ENCODE measurements at places on chromosomes 16 and 17.
A peak's percentile ranks its signal among the peaks of the same experiment; 100 is the strongest.

DNA sequence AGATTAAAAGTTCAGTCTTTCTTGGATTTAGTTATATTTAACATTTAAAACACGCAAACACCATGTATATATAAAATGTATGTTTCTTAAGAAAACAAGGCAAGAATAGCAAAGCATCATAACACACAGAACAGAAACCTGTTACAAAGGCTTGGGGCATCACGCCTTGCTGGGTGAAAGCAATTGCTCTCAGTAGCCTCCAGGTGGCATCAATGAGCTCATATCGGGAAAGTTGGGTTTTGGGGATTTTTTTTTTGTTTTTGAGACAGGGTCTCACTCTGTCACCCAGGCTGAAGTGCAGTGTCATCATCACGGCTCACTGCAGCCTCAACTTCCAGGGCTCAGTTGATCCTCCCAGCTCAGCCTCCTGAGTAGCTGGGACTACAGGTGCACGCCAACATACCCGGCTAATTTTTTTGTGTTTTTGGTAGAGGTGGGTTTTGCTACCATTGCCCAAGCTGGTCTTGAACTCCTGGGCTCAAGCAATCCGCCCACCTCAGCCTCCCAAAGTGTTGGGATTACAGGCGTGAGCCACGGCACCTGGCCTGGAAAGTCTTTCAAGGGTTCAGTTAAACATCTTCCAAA is 56.9 kb downstream of the CYB5D2 start:
- no peak for DNase-seq

DNA sequence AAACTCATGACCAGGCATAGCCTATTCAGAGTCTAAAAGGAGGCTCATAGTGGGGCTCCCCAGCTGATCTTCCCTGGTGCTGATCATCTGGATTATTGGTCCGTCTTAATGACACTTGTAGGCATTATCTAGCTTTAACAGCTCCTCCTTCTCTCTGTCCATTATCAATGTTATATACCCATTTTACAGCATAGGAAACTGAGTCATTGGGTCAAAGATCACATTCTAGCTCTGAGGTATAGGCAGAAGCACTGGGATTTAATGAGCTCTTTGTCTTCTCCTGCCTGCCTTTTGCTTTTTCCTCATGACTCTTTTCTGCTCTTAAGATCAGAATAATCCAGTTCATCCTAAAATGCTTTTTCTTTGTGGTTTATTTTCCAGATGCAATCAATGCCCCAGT is 756 bp downstream of the CCL2 start:
- DNase-seq: no peak

GRCh38 chr16:68403704-68404103 is 44.6 kb downstream of the SMPD3 start:
- DNase-seq: no peak

DNA sequence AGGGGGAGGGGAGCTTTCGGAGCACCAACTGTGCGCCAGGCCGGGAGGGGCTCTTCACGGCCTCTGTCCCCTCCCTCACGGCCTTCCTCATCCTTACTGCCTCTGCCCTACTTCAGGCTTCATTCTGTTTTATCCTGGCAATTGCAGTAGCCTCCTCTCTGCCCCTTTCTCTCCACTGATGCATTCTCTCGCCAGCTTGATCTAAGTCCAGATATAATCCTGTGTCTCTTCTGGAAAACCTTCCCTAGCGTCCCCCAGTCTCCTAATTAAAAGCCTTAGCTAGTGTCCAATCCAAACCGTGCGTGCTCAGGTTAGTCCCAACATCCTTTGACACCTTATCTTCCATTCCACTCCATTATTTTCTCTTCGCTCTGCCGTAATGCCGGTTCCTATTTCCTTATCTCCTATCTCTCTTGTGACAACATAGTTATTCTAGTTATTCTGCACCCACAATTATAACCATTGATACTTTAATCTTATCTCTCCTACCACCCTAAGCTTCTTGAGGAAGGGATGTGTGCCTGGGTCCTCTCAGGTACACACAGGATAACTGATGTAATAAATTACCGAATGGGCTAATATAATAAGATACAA is 869 bp downstream of the ZNF48 start:
- no peak for DNase-seq

GRCh38 chr16:31532120-31532519 is 4.4 kb downstream of the AHSP start:
- DNase-seq: no peak

GRCh38 chr16:17350207-17350606 is 120.6 kb downstream of the XYLT1 start:
- no peak for DNase-seq

DNA sequence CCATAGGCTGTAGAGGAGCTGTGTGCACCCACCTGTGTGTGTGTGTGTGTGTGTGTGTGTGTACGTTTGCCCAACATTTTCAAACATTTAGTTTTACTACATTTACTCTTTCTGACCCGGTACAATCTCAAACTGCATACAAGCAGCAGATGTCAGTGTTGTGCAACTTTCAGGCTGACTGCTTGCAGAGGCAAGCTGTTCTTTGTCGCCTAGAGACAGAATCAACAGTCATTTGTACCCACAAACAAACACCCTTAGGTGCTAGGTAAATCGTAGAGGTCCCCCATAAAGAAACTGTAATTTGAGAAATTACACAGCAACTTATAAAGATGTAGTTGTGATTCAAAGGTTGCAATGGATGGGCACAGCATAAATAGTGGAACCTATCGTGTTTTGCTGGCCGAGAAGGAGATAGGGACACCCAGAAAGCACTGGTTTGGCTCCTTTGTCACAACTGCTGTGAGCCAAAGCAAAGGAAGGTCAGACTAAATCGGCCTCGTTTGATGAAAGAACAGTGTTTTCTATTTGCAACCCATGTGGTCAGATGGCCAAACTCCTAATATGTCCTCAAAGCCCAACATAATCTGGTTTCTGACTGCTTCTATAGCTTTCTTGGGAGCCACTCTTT is 478.4 kb downstream of the TOX3 start:
- DNase-seq: no peak

- no peak for DNase-seq
Measured at GRCh38 chr17:11795906-11796305, 197.6 kb downstream of the DNAH9 start.

DNA sequence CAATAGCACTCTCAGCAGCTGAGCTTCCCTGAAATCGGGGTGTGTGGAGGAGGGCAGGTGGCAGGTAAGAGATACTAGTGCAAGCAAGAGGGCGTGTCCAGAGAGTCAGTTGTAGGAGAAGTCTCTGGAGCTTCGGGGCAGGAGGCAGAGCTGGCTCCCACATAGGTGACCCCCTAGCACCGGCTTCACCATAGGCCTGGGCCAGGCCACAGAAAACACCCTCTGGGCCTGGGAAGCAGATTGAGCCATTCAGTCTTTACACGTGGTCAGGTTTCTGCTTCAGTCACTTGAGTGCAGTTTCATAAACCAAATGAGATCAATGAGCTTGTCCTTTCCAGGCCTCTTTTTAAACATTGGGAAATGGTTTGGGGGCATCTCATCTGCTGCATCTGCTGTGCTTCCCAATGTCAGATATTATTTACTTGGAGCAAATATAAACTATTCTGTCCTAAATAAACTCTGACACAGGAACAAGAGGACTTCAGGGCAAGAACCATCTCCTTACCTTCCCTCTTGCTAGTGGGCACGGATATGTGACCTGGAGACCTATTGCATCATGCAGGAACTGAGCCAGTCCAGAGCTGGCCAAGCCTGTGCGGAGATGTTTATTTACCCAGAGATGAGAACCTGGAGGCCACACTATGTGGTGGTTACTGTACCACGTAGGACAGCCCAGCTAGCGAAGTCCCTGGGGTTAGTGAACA is 16.1 kb downstream of the CCR7 start:
- peak; percentile 76 for DNase-seq

- DNase-seq: no peak
Measured at GRCh38 chr17:67689534-67690177, 28.1 kb upstream of the NOL11 start.

DNA sequence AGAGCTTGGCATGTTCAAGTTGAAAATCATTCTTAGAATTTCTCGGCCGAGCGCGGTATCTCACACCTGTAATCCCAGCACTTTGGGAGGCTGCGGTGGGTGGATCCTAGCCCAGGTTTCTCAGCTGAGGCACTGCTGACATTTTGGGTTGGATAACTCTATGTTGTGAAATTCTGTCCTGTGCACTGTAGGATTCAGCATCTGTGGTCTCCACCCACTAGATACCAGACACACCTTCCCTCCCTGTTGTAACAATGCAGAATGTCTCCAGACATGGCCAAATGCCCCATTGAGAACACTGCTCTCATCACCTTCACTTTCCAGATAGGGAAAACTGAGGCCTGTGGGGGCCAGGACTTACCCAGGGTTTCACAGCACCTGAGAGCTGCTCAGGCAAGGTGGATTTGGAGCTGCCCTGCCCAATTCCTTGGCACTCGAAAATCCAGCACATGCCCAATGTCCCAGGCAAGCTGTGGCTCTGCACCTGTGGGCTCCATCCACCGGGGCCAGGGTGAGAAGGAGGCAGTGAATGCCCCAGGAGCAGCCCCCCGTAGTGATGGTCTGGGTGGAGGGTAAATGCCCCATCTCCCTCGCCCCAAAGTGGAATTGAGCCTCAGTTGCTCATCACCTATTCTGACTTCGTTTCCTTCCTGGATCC is 20.2 kb upstream of the TVP23A start:
- DNase-seq: no peak

DNA sequence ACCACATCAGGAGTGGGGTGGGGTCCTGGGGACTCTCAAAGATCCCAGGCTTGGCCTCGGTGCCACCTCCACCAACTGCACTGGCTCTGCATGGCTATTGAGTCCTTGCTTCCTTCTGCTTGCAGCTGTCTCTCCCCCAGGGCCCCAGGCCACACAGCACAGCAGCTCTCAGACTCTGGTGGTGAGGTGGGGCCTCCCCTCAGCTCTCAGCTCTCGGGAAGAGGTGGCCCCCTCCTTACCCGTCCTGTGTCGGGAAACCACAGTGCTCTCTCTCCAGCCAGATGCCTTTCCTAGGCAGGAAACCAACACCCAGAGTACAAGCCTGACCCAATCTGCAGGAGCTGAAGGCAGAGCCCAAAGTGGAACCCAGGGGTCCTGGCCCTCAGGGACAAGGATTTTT is 18.5 kb downstream of the SRCIN1 start:
- DNase-seq: no peak

DNA sequence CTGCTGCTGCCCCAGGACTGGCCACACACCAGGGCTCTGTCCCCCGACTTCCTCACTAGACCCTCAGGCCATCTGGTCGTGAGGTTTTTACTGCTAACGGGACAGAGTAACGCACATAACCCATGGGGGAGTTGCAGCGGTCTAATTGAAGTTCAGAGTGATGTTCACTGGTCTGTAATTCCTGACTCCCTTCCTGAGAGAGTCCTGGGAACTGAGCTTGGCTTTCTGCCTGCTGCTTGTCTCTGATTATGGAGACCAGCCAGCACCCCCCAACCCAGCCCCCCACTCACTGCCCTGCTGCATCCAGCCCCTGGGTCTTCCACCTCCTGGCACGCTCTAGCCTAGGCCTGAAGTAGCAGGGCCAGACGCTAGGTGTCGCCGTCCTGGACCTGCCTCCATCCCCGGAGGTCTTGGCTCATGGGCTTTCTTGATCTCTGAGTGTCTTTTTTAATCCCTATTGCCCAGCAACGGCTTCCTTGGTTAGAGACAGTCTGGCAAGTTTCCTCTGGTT is 192.9 kb downstream of the CCDC182 start:
- no peak for DNase-seq

DNA sequence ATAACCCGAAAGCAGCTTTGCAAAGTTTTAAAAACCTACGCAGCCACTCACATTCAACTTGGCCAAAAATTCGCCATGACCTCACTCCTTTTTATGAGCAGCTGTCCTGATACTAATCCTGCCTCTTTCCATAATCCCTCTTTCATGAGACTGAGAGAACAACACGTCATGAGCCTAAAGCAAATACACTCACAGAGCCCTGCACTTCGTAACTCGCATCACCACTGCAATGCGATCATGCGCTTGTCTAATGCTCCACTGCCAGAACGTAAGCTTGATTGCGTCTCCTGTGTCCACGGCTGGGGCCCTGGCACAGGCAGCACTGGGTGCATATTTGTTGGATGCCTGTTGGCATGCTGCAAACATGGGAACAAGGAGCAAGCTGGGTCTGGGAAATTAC is 36.2 kb downstream of the CDRT4 start:
- no peak for DNase-seq

DNA sequence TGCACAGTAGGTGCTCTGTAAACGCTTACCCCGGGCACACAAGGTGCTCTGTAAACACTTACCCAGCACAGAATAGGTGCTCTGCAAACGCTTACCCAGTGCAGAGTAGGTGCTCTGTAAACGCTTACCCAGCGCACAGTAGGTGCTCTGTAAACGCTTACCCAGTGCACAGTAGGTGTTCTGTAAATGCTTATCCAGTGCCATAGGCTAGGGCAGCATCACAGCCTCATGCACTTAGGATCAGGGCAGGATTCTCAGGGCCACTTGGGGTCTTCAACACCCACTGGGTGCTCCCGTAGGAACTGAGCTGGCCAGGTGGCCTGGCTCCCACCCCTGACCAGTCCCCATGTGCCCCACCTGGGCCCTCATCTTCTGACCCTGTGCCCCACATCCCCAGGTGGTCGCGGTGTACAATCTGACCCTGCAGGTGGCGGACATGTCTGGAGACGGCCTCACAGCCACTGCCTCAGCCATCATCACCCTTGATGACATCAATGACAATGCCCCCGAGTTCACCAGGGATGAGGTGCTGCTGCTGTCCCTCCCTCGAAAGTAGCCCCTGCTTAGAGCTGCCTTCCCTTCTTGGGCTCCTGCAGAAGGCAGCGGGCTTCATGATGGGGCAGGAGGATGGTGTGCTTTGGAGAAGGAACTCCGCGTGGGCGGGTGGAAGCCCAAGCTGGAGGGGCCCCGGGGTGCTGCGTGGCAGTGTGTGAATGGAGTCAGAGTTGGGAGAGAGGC is 13.1 kb downstream of the SLC22A31 start:
- no peak for DNase-seq

GRCh38 chr17:57706761-57707160 is 38.3 kb downstream of the CCDC182 start:
- DNase-seq: no peak

- DNase-seq: peak; percentile 85
Measured at GRCh38 chr16:2532494-2533141, 1.4 kb upstream of the CEMP1 start.

GRCh38 chr16:53089434-53090285 is 34.9 kb downstream of the CHD9 start:
- no peak for DNase-seq

DNA sequence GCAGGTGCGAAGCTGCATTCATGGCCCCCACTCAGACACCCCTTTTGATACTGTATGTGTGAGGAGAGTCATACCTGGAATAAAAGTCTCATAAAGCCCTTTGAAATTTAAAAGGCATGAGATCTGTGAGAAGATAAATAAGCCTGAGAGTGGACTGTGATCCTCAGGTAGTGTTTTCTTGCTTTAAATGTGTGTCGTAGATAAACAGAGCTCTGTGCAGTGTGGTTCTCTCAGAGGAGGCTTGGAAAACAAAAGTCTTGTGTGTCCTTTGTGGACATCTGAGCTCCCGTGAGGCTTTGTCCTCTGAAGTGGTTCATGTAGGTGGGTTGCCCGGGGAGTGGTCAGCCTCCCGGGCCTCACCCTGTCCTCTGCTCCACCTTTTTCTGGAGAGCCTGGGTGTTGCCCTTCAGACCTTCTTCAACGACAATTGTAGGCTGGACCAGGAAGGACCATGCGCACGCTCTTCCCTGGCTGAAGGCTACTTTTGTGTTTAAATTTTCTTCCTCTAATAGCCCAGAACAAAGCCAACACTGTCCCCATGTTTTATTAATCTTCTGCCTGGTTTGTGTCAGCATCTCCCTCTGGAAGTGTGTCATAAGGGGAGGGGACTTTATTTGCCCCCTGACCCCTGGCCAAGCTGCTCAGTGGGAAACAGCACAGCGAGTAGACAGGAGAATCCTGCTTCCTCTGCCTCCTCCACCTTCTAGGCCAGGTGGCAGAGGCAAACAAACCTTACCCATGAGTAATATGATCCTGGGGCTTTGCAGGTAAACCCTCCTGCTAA is 151.2 kb downstream of the MSI2 start:
- no peak for DNase-seq

All from coronary artery (tissue), 2 donors.